Stimulated activated naive CD4-positive, alpha-beta T cell treated with Interleukin-2 at 50 U/mL for 16 hours (primary cell): ENCODE measurements at places on chromosomes 2 and 18.

GRCh38 chr2:134639265-134639664, 79.5 kb downstream of the TMEM163 start:
- DNase-seq = no peak

DNA sequence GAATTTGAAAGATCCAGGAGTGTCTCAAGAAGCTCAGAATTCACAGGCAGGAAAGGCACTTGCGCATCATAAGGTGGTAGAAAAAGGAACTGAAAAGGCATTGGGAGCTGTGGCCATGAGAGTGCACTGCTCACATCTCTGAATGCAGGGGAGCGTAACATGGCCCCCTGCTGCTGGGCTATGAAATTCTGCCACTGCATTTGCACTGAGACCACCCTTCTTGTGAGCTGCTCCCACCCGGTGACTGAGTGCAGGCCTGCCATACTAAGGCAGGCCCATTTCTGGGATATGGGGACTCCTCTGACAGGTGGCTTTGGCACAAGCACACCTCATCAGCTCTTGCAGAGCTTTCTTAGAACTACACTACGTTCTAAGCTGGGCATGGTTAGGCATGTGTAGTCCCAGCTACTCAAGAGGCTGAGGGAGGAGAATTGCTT, 25.3 kb upstream of the STARD7 start:
- no peak for DNase-seq

- no peak for DNase-seq
These were observed 2.5 kb upstream of the TET3 start for GRCh38 chr2:73982140-73982617.

DNA sequence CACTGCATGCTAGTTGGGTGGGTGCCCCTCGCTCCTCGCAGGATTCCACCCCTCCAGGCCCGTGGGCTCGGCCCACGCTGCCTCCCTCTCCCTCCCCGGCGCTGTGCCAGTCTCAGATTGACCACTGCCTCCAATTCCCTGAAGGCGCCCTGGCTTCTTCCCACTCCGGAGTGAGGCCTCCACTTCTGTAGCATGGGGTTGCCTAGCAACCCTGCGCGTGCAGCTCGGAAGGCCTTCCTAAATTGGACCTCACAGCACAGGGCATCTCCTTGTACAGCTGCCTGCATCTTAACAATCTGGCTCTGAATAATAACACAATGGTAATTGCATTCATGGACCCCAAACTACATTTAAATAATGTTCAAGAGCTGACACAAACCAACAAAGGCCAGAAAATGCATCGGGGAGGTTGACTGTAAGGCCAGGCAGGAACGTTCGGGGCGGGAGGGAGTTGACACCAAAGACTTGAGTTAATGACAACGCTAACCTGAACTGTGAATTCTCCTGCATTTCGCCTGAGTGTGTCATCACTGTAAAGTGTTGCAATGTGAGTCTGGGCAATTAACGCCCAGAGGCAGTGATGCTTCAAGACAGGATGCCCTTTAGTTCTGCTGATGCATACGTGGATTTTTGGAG, 222.9 kb downstream of the ZBTB7C start:
- no peak for DNase-seq

GRCh38 chr18:27062802-27063201, 122.3 kb downstream of the CHST9 start:
- DNase-seq = no peak

DNA sequence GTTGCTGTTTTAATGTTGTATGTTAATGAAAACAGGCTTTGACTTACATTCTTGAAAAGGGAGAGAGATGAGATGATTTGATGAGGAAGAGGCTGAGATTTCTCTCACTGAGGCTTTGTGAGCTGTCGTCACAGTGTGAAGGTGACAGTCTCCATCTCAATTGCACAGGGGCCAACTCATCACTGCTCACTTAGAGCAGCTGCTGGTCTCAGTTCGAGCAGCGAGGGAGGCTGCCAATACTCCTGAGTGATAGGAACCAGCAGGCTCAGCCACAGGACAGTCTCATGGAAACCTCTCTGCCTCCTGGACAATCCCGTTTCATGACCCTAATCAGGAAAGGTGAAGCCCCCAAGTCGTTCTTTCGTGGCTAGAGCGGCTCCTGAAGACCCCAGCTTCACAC, 170.7 kb upstream of the SOX11 start:
- DNase-seq = no peak

DNA sequence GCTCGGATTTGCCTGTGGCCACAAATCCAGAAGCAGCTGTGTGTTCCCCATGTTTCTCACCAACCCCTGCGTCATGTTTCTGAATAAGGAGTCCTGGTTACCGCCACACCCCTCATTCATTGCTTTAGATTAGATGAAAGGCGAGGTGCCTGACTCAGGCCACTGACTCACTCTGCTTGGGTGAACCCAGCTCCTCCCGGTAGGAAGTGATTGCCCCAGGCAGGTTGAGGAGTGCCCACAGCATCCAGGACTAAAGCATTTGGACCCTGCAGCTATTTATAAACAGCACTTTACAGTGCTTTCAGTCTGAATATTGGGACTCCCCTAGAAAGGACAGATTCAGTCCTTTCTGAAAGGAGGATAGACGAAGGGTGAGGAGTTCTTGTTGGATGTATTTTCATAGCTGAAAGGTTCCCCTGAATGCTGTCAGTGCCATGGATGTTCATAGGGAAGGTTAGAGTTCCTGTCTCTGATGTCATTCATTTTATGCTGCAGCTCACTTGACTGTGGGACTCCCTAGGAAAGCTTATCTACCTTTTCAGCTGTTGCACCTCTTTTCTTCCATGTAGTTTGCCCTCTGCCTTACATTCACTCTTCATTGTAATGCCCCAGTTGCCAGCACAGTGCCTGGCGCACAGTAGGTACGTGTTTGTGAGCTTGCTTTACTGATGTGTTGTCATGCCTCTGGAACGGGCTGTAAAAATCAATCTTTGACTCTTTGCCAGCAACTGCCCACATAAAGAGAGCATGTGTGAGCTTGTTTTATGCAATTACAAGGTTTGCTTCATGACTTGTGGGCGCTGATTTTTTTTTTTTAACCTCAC, 14.9 kb downstream of the ITGA6 start:
- DNase-seq = peak; percentile 37

DNA sequence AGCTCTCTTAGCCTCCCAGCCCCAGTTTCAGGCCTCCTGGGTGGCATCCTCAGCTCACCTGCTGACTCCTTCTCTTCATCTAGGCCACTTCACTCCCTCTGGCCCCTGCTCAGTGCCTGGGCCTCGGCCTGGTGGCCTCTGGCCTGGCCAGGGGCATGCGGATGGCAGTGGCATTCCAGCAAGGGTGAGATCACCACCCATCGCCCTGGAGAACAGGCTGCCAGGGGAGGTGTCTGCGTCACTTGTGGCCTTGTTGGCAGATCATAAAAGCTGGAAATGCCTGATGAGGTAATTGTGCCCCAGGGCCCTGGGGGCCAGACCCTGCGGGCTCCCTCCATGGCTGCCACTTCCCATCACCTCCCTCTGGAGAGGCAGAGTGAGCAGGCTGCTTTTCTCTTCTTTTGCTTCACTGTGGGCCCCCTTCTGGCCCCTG, 72.5 kb upstream of the SMAD2 start:
- DNase-seq = no peak

- DNase-seq = no peak
These were observed 28.5 kb downstream of the CCDC88A start for GRCh38 chr2:55391155-55391554.

DNA sequence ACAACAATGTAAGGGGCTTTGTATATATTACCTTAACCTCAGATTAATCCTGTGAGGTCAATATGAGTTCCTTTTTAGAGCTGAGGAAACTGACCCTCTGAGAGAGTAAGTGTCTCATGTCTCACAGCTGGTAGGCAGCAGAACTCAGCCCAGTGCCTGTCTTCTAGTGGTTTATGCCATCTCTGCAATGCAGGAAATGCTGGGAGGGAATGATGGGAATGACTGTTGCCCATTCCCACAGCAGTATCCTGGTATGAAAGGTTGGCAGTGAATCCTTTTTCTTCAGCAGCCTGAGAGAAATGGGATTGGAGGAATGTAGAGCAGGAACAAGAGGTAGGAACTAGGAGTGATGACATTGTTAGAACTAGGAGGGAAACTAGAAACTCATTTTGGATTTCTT, 6.0 kb downstream of the MRPL30 start:
- no peak for DNase-seq

GRCh38 chr2:42939411-42940206, 147.2 kb upstream of the HAAO start:
- DNase-seq = no peak

DNA sequence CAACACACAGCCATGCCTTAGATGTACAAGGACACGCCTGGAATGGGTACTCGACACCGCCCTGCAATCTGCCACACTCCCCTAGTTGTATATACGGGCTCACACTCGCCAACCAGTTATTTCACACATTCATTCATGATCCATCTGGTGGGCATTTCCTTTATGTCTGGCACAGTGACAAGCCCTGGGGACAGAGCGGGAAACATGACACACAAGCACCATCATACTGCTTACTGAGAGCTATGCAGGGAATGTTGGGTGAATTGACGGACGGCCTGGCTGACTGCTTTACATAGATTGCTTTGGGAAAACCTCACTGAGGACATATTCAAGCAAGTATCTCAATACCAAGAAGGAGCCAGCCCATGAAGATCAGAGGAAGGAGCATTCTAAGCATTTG, 448.0 kb upstream of the SPRED2 start:
- DNase-seq = no peak

DNA sequence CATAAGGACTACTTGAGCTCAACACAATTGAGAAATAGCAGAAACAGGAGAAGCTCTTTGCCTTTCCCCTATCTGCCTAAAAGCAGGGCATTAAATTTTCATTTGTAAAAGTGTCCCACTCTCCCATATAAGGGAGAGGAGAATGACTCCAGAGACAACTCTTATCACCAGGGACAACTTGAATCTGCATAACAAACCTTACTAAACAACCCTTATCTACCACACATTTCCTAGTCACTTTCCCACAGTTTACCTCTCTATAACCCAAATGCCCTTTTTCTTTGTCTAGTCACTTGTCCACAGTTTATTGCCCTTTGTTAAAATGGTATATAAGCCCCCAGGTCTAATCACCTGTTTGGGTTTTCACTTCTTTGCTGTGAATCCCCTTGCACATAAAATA, 37.5 kb upstream of the PPM1B start:
- no peak for DNase-seq

DNA sequence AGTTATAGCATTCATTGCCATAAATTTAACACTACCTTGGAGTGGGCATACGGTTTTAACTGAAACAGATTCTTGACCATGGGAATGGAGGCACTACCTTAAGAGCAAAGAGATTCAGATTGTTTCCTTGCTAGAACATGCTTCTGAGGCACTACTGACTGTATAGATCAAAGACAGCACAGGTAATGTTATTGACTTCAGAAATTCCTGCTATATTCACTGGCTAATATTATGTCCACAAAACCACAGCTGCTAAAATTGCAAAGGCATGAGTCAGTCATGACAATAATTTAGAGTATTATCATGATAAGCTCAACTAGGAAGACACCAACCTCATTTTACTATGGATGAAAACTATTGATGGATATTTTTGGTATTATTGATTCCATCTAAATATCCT, 39.4 kb downstream of the SLC8A1 start:
- no peak for DNase-seq

GRCh38 chr18:7646174-7646886, 79.2 kb downstream of the PTPRM start:
- DNase-seq = no peak

- DNase-seq = no peak
These were observed 768.9 kb upstream of the CDH7 start for GRCh38 chr18:64981915-64982314.

GRCh38 chr2:43328133-43328532, 101.7 kb upstream of the ZFP36L2 start:
- DNase-seq = no peak

- DNase-seq = no peak
These were observed 13.5 kb downstream of the RFX8 start for GRCh38 chr2:101461381-101461780.

DNA sequence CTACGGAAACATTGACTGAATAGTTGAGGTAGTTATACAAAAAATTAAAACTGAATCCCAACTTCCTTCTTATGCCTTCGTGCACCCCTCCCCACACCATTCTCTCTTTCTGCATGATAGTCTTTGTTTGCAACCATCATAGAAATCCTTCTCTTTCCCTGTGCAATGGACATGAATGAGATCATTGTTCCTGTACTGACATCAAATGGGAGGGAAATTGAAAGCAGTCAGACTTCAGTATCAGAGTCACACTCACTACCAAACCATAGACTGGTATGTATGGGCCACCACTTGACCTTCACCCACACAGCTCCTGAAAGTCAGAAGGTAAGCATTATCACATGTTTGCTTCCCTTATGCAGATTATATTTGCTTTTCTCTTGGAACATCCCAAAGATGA, 782.8 kb downstream of the BCL11A start:
- DNase-seq = no peak

DNA sequence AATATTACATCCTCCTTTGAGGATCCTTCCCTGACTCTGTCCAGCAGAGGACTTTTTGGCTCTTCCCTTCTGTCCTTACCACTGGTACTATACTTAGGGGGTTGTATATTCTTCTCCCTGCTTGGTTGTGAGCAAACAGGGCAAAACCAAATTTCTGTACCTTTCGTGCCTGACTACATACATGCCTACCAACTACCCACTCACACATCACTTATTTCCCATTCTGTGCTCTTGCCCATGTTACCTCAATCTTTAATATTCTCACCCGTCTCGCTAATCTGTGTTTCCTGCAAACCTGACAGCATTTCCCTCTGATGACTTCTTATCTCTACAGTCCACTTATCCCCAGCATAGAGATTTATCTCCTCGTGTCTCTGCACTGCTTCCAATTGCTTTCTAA, 58.6 kb downstream of the FTCDNL1 start:
- no peak for DNase-seq

- no peak for DNase-seq
These were observed 71.0 kb downstream of the PRKCE start for GRCh38 chr2:45722477-45722876.

DNA sequence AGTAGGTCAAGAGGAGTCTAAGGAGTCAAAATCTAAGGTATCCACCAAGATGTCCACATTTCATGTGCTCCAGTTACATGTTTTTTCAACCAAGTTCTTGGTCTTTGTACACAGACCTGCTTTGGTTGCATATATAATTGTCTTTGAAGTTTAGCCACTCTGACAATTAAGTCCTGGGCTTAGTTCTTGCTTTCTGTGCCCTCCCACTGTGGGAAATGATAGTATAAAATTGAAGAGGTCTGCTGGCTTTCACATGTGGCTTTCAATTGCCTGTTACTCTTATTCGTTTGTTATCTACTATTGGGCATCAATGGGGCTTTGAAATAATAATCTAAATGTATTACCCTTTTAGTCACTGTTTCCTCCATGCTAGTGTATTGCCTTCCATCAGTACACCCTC, 72.8 kb downstream of the TBR1 start:
- no peak for DNase-seq

GRCh38 chr2:134640494-134640893, 78.3 kb downstream of the TMEM163 start:
- no peak for DNase-seq

GRCh38 chr18:12306752-12307700, 1.0 kb upstream of the TUBB6 start:
- no peak for DNase-seq

GRCh38 chr2:132404056-132404455, 12.5 kb upstream of the GPR39 start:
- no peak for DNase-seq
